ENCODE measurements at places on chromosomes 7 and 10.

GRCh38 chr10:50607356-50607925 is 16.3 kb downstream of the SGMS1 start:
- DNase-seq = no peak

GRCh38 chr10:119315128-119316001 is 108.0 kb downstream of the GRK5 start:
- peak; percentile 51 for DNase-seq

GRCh38 chr7:124088590-124088989 is 55.7 kb upstream of the TMEM229A start:
- no peak for DNase-seq

GRCh38 chr7:117146059-117146458 is 176.8 kb downstream of the WNT2 start:
- no peak for DNase-seq

- DNase-seq = no peak
Observed at GRCh38 chr10:78997635-78998618, 70.8 kb upstream of the ZMIZ1 start.

DNA sequence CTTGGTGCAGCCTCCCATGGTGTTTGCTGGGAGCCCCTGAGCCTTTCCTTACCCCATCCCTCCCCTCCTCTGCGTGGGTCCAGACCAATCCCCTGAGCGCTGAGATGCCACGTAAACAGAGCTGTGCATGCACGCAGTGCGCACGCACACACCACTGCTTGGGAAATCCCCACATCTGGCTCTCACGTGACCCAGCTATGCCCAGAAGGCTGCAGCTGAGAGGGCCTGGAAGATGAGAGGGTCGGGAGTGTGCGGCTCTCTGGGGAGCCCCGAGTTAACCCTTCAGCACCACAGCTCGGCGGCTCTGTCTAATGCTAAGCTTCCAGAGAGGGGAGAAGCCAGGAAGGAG is 177.2 kb downstream of the SH3PXD2A start:
- peak; percentile 55 for DNase-seq

- DNase-seq = no peak
Observed at GRCh38 chr7:50664937-50665336, 99.7 kb upstream of the DDC start.

- no peak for DNase-seq
Observed at GRCh38 chr7:152617056-152617455, 58.9 kb downstream of the XRCC2 start.

GRCh38 chr10:111756217-111757061 is 427.1 kb downstream of the GPAM start:
- peak; percentile 78 for DNase-seq

- no peak for DNase-seq
Observed at GRCh38 chr7:137829337-137829992, 17.3 kb downstream of the DGKI start.

DNA sequence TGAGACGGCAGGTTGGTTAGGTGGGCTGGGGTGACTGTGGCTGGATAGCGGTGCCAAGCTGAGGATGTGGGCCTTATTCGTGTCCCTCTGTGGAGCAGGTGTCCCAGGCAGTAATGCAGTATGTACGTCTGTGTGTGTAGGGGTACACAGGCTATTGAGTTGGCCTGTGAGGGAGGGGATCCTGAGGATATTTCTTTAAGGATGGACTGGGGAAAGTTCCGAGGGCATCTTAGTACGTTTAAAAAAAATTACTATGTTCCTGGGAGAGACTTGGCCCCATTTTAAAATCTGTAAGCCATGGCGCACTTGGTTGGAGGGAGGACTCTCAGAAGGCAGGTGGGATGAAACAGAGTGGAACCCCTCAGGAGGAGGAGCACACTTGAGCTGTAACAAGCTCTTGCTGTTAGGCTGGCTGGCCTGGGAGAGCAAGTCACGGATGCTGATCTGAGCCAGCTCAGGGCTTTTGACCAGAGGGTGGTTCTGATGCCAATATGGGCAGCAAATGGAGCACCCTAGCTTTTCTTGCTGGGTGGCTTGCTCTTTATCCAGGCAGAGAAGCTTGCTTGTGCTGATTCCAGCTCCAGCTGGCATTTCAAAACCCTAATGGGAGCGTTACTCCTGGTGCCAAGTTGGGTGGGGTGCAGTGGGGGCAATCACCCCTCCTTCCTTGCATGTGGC is 765 bp downstream of the WBP1L start:
- no peak for DNase-seq

GRCh38 chr10:6674291-6674690 is 94.2 kb upstream of the PRKCQ start:
- no peak for DNase-seq

GRCh38 chr7:42883950-42884349 is 27.9 kb downstream of the C7orf25 start:
- peak; percentile 28 for DNase-seq

GRCh38 chr10:89332123-89332633 is 4.4 kb downstream of the IFIT3 start:
- DNase-seq = no peak

- peak; percentile 54 for DNase-seq
Observed at GRCh38 chr10:114337510-114338462, 66.5 kb downstream of the AFAP1L2 start.

DNA sequence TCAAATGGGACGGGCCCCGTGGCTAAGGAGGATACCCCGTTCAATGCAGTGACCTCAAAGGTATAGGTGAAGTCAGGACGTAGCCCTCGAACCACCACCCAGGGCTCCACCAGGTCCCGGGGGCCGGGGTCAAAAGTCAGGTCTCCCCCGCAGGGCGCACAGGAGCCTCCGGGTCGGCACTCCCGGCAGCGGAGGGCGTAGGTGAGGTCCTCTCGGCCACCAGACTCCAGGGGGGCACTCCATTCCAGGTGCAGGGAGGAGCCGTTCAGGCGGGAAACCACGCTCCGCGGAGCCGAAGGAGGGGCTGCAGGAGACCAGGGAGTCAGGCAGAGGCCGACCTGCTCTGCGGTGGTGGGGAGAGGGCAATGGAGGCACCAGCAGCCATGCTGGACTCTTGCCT is 7.7 kb downstream of the EPHB4 start:
- DNase-seq = no peak

- DNase-seq = peak; percentile 44
Observed at GRCh38 chr7:129786825-129787563, 165.8 kb downstream of the UBE2H start.

GRCh38 chr10:114632869-114633715 is 25.0 kb downstream of the ABLIM1 start:
- DNase-seq = peak; percentile 25

GRCh38 chr7:99790407-99790806 is 6.4 kb upstream of the CYP3A4 start:
- no peak for DNase-seq

GRCh38 chr7:21767300-21767900 is 178.3 kb downstream of the CDCA7L start:
- peak; percentile 88 for DNase-seq

DNA sequence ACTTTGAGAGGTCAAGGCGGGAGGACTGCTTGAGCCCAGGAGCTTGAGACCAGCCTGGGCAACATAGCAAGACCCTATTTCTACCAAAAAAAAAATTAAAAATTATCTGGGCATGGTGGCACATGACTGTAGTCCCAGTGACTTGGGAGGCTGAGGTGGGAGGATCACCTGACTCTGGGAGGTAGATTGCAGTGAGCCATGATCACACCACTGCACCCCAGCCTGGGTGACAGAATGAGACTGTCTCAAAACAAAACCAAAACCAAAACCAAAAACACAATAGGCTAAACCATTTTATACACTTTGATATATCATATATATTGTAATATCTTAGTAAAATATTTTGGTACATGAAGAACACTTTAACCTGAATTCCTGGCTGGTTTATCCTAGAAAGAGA is 101.6 kb downstream of the RAPGEF5 start:
- no peak for DNase-seq

GRCh38 chr7:14551310-14551709 is 351.2 kb downstream of the DGKB start:
- DNase-seq = no peak

- peak; percentile 58 for DNase-seq
Observed at GRCh38 chr10:123134343-123134914, 1.3 kb upstream of the HMX3 start.

- no peak for DNase-seq
Observed at GRCh38 chr7:54963155-54963554, 55.7 kb upstream of the EGFR start.

GRCh38 chr7:29488977-29489376 is 74.7 kb upstream of the PRR15 start:
- DNase-seq = no peak

DNA sequence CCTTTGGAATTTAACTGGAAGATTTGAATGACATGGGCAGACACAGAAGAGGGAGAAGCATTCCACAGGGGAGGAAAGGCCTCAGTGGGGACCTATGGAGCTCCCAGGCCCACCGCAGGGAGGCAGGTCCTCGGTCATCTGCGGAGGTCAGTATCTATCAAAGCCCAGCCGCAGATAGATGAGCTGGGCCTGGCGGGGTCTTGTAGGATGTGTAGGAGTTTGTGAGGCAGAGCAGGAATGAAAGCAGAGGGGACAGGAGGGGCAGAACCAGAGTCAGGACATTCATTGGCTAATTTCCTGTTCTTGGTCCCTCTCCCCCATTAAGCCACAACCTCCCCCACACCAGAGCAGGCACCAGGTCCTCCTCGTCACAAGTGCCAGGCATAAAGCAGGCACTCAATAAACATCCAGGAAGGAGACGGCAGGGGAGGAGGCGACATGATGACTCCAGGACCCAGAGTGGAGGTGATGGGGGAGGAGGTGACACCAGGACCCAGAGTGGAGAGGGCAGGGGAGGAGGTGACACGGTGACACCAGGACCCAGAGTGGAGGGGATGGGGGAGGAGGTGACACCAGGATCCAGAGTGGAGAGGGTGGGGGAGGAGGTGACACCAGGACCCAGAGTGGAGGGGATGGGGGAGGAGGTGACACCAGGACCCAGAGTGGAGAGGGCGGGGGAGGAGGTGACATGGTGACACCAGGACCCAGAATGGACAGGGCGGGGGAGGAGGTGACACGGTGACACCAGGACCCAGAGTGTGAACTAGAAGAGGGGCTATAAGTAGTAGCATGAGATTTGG is 83.7 kb upstream of the PDGFA start:
- no peak for DNase-seq

DNA sequence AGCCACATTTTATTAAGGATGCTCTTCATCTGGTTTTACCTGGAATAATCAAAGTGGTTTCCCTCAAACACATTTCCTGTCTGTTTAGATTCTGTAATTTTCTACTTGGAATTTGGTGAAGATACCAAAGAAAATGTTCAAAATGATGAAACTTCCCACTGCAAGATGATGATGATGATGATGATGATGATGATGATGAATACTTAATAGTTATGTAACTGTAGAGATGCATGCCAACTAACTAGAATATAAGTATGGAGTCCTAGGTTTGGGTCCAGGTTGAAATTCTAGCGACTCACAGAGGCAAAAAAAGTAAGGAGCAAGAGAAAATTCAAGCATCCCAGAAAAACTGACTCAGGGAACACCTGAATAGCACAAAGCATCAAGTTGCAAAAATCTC is 104.0 kb upstream of the KIAA1217 start:
- no peak for DNase-seq

DNA sequence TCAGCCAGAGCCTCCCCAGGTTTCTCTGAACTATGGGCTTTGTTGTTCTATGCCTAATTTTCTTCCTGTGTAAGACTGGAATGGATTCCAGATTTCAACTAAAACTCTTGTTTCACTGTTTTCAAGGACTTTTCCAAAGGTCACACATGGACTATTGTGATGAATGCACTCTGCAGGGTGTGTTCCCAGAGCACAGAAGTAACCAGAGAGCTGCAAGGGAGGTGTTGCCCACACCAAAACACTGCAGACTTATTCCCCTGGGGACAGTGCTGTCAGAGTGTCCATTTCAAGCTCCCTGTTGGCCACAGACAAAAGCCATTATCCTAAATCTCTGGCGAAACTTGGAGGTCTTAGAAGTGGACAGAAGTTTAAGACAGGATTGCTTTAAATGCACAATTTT is 231.6 kb downstream of the TRIL start:
- peak; percentile 23 for DNase-seq

DNA sequence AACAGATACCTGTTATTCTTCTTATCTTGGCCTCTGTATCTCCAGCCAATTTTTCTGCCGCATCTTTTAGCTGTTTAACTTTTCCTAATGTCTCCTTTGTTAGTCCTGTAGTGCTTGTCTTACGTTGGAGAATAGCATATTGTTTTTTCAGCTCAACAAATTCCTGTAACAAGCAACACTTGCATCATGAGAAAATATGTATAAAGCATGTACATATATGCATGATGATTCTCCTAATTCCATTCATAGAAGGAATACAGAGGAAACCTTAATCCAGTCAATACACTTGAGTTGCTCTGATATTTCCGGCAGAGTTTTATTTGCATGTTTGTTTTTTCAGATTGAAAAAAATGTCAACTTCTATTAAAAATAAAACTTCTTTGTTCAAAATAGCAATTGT is 26.1 kb upstream of the LAMB1 start:
- no peak for DNase-seq

GRCh38 chr7:96322373-96322695 is 436 bp upstream of the SLC25A13 start:
- DNase-seq = no peak

GRCh38 chr7:45148653-45148973 is 9.0 kb upstream of the RAMP3 start:
- DNase-seq = no peak

DNA sequence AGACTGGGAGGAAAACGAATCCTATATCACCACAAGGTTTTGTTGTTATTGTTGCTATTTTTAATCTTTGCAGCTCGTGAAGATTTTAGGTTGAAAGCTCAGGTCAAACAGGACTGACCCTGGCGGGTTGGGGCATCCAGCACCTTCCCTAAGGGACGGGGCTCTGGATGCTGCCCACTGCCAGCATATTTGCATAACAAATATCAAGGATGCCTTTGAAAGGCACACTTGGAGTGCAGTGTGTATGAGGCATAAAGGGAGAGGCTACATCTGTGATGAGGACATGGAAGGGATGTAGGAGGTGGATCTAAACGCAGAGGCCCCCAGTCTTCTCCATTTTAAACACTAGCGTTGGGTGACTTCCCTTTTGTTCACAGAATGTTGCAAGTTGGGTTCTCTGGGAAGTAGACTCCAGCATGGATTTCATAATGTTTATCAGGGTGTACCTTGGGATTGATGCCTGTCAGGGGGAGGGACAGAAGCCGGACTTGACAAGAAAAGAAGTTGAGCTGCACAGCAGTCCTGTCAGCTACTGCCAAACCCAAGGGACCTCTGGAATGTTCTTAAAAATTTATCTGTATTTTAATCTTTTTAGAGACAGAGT is 181.1 kb upstream of the IMMP2L start:
- no peak for DNase-seq

- no peak for DNase-seq
Observed at GRCh38 chr10:86212391-86212700, 154.2 kb downstream of the GRID1 start.

GRCh38 chr10:112912410-112912928 is 37.6 kb upstream of the TCF7L2 start:
- DNase-seq = no peak

DNA sequence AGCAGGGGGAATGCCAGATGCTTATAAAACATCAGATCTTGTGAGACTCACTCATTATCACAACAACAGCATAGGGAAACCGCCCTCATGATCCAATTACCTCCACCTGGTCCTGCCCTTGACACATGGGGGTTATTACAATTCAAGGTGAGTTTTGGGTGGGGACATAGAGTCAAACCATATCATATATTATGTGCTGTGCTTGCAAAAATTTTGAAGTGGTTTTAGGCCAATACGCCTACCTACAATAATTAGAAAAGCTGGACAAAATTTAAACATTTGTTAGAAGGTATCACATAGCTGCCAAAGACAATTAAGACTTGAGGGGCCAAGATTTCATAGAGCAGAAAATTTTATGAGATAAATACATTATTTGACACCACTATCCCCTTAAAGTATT is 29.5 kb downstream of the NPSR1 start:
- DNase-seq = no peak

Data from neural progenitor cell (in vitro differentiated cells).